Ovary (tissue), 10 donors: ENCODE measurements at places on chromosomes 5 and 9.

GRCh38 chr9:20286154-20286700, 336.1 kb downstream of the MLLT3 start:
- no peak for DNase-seq

GRCh38 chr5:92002721-92003274, 619.7 kb upstream of the ARRDC3 start:
- DNase-seq = no peak

DNA sequence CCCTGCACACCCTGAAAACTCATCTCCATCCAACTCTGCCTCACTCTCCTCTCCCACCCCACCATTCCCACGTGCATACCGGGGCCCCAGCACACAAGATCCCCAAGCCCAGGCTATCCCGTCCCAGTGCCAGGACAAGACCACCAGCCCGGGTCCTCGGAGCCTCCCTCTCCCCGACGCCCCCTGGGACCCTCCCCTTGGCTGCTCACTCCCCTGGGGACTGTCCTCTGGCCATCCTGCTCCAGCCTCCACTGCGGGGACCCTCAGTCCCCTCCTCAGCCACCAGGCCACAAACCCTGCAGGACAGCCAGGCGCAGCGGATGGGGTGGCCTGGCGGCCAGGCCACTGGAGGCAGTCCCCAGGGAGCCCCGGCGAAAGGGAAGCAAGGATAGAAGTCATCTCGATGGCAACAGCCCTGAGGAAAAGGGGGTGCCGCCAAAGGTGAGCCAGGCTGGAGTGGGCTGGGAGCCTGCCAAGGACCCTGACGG, 62.8 kb downstream of the C9orf50 start:
- peak; percentile 65 for DNase-seq

DNA sequence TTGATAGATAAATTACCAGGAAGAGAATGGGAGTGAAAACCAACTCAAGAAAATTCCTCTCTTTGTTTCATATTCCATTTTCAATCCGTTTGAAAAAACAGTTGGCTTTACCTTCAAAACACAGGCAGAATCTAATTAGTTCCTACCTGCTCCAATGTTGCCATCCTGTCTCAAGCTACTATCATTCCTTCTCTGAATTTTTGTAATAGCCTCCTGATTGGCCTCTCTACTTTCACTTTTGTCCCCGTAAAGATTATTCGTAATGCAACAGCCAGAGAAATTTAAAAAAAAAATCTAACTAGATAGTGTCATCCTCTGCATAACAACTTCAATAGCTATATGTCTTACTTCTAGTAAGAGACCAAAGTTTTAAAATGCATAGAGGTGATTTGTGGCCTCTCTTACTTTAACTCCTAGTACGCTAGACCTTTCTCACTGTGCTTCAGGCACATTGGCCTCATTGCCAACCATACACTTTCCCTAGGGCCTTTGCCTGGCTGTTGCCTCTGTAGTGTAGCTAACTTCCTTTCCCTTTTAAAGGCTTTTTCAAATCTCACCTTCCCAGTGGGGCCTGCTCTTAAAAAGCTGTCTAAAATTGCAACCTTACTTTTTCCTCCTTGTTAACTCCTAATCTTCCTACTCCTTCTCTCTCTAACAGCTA, 311.3 kb upstream of the GRIN3A start:
- no peak for DNase-seq

GRCh38 chr5:80122579-80122978, 87.4 kb downstream of the THBS4 start:
- no peak for DNase-seq

GRCh38 chr5:65718576-65719310, 3.2 kb downstream of the SGTB start:
- no peak for DNase-seq
